ENCODE measurements at places on chromosomes 4 and X.

DNA sequence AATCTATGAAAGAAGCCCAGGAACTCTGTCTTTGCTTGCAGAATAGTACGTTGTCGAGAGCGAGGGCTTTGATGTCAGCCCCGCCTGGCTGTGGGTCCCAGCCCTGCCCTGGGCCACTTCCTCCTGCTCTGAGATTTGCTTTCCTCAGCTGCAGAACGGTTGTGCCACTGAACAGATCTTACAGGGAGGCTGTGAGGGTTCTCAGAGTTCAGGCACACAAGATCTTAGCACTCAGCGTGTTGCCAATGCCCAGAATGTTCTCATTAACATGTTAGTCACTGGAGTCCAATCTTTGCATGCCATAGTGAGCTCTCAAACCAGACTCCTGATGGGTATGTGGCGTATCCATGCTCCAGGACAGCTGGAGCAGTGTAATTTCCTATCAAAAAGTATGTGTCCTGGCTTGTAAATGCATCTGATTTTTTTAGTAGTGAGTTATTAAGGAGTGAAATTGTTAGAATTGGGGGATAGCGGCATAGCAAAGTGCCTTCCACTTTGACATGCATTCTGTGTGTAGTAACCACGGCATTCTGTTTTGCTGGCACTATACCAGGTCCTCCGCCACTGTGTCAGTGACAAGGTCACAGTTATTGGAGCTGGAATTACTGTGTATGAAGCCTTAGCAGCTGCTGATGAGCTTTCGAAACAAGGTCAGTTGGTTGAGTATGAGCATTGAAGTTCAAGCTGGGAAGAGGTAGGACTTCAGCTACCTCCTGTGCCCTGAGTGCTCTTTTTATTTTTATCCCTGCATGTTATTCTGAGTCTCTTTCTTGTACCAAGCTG is 31.6 kb downstream of the TKTL1 start:
- peak; percentile 40 for DNase-seq

DNA sequence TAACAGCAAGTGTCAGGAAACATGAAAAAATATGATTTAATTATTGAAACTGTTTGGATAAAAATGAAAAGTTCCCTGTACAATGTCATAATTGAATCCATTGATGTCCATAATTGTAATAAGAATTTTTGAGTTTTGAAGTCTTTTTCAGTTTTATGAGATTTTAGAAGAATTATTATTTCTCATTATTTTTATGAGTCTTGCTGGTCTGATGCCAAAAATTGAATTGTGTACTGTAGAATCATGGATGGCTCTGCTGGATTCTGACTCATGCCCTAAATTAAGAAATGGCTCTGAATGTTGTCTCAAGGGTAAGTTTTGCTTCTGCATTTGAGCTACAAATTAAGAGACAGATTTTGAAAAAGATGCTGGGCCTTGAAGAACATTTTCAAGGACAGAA is 132.8 kb upstream of the MAP9 start:
- DNase-seq: peak; percentile 30

DNA sequence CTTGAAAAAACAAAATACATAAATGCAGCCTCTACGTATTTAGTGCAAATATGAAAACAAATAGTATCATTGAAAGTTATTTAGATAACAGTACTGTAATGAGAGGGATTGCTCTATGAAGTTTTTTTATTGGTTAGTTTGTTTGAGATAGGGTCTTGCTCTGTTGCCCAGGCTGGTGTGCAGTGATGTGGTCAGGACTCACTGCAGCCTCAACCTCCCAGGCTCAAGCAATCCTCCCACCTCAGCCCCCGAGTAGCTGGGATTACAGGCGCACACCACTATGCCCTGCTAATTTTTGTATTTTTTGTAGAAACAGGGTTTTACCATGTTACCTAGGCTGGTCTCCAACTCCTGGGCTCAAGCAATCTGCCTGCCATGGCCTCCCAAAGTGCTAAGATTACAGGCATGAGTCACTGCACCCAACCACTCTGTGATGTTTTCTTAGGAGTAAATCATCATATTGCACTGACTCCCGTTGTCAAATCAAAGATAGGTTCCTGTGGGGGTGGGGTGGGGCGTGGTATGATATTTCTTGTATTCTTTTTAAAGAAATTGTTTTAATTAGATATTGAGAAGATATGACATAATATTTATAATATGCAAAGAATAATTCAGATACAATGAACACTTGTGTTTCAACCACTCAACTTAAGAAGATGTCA is 75.8 kb downstream of the ATG4A start:
- peak; percentile 63 for DNase-seq

DNA sequence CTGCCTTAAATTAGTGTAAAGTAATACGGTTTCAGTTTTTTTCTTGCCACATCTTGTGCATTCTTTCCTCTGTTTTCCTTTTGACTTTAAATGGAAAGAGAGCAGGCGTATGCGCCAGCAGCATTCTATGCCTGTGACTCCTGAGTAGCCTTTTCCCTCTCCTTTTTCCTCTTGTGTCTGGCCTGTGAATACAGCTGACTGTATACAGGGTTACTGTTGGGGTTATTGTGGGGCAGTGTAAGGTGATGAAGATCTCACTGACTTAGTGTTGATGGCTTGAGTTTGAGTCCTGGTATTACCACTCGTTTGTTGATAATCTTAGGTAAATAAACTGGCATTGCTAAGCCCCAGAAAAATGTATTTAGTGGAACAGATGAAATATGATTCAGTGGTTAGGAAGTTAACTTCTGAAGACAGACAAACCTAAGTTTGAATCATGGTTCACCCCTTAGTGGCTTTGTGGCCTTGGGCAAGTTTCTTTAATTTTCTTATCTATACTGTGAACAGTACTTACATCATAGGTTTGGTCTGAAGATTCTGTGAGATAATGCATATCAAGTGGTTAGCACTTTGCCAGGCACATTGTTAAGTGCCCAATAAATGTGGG is 105.1 kb downstream of the FNIP2 start:
- DNase-seq: peak; percentile 94

DNA sequence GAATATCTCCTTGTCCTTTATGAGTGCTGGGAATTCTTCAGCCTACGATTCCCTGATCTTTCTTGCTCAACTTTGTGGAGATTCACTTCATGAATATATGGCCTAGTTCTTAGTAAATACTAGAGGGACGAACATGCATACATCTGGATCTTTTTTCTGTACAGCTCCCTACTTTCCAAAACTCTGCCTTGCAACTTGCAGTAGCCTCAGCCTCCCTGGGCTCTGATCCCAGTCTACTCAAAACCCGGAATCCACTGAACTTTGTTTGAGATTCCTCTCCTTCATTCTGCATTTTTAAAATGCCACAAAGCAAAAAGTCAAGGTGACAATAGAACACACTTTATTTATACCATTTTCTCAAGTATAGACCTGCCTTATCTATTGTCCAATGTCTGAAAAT is 50.0 kb upstream of the PCDH7 start:
- no peak for DNase-seq

GRCh38 chrX:20130357-20130756 is 11.3 kb downstream of the EIF1AX start:
- no peak for DNase-seq

- peak; percentile 6 for DNase-seq
Observed at GRCh38 chr4:129371926-129372325, 276.0 kb downstream of the C4orf33 start.

- no peak for DNase-seq
Observed at GRCh38 chrX:119758731-119759247, 401 bp downstream of the SOWAHD start.

GRCh38 chr4:174503079-174503715 is 19.1 kb downstream of the HPGD start:
- DNase-seq: no peak

- DNase-seq: no peak
Observed at GRCh38 chrX:110004215-110004614, 1.3 kb downstream of the TMEM164 start.

DNA sequence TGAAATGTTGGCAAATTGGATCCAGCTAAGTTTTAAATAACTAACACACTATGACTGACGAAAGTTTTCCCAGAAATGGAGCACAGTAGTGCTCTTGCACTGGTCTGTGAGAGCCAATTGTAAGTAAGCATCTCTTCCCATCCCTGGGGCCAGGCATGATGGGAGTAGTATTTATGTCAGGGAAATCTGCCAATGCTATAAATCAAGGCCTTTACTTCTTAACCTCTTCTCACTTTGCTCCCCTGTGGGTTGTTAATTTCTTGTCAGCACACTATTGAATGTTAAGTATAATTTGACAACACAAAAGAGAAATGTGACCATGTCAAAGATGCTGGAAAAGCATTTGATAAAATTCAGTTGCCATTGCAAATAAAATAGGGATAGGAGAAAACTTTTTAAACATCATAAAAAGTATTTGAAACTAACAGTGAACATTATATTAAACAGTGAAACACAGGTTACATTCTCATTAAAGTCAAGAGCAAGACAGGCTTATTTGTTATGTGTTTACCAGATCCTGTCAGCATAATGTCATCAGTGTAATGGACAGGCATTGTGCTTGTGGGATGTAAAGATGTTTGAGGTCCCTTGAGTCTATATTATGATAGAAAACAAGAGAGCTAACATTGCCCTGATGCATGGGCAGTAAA is 5.0 kb downstream of the F8A1 start:
- DNase-seq: peak; percentile 0

DNA sequence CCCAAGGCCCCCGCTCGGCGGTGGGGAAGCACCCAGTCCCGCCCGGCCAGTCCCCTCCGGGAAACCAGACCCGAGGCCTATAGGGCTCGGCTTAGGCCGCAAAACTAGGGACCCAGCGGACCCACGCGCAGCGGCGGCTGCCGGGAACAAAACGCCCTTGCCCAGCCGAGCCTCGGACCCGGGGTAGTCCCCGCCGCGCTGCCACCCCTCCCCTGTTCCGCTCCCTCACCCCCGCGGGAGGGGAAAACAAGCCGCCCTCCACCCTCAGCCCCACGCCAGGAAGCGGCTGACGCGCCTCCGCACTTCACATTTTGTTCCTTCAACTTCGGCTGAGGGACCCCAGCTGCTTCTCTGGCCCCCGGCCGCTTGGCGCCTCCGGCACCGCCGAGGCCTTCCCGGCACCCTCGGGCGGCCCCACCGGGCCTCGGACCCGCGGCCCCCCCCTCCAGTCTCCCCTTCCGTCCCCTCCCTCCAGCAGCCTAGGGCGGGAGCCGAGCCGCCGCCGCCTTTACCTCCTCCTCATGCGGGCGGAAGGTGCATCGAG is 694 bp downstream of the PDS5A start:
- peak; percentile 18 for DNase-seq

DNA sequence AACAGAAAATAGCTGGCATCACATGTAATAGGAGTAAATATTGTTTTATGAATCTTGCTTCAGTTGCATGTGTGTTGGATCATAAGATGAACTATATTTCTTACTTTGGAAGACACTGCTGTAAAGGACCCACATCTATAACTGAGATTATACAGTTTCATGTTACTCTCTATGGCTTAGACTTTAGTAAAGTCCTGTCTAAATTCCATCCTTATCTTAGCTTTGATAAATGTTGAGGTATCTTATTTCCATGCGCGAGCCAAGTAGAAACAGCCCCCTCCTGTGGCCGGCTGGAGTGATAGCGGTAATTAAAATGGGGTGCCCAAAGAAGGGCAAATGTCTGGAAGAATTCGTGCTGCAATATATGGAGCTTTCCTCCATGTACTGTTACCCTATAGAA is 43.0 kb downstream of the CCDC158 start:
- peak; percentile 46 for DNase-seq

GRCh38 chr4:16609170-16609758 is 289.2 kb downstream of the LDB2 start:
- no peak for DNase-seq

DNA sequence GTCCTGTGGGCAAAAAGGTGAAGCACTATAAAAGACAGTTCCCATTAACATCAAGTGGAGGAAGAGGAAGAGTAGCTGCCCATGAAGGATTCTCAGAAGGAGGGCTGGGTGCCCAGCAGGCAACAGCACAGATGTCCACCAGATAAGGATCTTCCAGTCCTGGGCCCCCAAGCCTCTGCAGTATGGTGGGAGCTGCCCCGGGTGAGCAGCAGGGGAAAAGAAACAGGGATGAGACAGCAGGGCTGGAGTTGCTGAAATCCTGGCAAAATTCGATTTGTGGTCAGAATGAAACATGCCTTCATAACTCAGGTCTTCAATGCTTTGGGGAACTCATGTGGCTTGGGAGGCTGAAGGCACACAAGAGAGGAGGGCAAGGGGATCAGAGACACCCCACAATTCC is 94.6 kb downstream of the RASL11B start:
- DNase-seq: peak; percentile 35

- DNase-seq: no peak
Observed at GRCh38 chrX:38332505-38332904, 5.2 kb upstream of the RPGR start.

DNA sequence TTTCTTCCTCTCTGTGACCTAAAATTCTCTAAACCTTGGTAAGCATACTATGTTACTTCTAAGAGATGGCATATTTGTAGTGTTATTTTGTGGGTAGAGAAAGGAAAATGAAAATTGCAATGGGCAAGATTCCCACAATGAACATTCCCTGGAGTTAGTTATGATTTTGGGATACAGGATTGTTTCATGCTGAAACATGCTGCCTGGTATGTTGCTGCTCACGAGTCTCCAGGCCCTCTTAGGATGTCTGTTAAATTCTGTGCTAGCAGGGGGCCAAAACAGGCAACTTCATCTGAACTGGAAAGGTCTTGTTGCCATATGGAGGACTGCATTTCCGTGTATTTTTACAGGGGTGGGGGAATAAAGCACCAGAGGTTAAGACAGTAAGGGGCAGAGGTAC is 18.9 kb upstream of the MSMO1 start:
- DNase-seq: peak; percentile 44

- DNase-seq: no peak
Observed at GRCh38 chr4:32778025-32778424, 2057.9 kb downstream of the PCDH7 start.

GRCh38 chr4:184636144-184636543 is 13.1 kb downstream of the CASP3 start:
- no peak for DNase-seq

GRCh38 chrX:40922307-40922706 is 162.9 kb upstream of the USP9X start:
- DNase-seq: peak; percentile 62

GRCh38 chr4:163665521-163666331 is 171.2 kb downstream of the TMA16 start:
- DNase-seq: no peak

DNA sequence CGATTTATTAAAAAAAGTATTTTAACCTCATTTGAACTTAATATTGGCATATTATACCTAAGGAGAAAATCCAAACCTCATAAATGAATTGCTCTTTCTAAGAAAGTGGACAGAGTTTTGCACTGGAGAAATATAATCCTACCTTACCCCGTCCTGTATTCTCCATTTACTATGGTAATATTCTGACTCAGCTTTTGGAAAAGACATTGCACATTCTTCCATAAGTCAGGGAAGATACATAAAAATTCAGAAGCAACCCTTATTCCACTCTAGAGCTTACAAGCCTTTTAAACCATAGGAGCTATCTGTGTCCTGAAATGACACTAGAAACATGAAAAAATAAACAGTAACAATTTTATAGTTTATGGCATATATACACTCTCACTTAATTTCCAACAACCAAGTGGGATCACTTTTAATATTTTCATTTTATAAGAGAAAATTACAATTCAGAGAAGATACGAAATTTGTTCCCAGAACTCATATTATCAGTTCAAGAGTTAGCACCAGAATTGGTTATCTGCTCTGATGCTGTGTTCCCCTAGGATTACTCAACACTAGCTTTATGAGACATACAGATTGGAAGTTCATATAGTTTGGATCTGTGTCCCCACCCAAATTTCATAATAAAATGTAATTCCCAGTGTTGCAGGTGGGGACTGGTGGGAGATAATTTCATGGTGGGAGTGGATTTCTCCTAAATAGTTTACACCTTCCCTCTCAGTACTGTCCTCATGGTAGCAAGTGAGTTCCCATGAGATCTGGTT is 359.4 kb downstream of the ARAP2 start:
- DNase-seq: no peak

- peak; percentile 50 for DNase-seq
Observed at GRCh38 chr4:17662694-17663093, 48.3 kb downstream of the MED28 start.

All from fibroblast of skin of right biceps (primary cell).